ENCODE measurements at places on chromosomes 11 and 22.

DNA sequence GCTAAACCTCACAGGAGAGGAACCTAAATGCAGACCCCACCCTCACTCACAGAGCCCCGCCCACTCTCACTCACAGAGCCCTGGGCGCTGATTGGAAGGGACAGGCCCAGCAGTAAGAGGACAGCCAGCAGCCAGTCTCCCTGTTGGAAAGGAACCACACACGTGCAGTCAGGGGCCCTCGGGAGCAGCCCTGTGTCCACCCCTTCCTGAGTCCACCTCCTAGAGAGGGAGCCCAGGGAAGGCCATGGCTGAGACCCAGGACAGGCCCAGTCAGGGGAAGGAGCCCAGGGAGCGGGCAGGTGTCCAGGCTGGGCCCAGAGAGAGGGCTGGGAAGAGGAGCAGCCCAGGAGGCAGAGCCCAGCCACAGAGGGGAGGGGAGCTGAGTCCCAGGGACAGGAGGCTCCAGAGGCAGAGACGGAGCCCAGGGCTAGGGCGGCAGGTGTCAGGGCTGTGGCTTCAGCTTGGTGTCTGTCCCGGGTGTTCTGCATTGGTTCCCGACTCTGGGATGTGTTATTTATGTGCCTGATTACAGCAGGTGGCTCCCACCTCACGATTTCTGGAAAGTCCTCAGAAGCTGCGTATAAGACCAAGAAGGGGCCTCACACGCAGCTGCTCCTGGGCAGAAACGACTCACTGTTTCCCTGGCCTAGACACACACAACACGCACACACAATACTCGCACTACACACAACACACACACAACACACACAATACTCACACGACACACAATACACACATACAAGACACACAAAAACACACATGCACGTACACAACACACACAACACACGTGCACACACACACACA lies 9.0 kb upstream of the APOBEC3H start:
- no peak for DNase-seq

- DNase-seq, result no peak
These were observed 2.9 kb downstream of the BCR start for GRCh38 chr22:23183061-23183698.

DNA sequence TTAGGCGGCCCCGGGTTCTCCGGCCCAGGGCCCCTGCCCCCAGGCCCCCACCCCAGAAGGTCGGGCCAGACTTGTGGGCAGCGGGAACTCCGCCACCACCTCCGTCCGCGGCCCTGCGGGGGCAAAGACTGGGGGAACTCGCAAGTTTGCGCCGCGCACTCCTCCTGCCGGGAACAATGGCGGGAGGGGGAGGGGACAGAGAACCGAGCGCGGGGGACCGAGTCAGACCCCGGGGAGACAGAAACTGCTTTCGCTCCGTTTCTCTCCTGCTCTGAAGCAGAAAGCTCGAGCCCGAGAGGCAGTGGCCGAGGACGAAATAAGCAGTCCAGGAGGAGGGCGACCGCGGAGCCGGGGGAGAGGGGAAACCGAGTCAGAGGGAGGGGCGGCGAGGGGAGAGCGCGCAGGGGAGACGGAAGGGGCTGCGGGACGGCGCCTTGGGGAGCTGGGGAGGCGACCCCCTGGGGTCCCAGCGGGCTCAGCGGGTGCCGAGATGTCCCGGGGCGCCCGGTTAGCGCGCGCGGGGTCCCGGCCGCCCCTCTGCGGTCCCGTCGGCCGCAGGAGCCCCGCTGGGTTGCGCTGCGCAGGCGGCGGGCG lies 555 bp downstream of the TP53I11 start:
- no peak for DNase-seq

DNA sequence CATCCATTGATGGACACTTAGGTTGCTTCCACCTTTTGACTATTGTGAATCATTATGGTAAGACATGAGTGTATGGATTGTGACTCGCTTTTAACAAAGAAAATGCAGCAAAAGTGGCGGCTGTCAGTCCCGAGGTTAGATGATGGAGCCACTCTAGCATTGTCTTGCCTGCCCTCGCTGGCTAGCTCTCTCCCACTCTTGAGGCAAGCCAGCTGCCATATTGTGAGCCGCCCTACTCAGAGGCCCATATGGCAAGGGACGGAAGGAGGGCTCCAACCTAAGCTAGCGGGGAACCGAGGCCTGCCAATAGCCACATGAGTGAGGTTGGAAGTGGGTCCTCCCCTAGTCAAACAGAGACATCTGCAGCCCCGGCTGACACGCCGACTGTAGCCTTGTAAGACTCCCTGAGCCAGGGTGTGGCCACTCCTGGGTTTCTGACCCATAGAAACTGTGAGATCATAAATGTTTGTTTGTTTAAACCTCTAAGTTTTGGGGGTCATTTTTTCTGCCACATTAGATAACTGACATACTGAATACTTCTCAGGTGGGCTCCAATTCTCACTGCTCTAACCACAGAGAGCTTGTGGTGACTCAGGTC lies 160.2 kb downstream of the LDLRAD3 start:
- DNase-seq, result no peak

DNA sequence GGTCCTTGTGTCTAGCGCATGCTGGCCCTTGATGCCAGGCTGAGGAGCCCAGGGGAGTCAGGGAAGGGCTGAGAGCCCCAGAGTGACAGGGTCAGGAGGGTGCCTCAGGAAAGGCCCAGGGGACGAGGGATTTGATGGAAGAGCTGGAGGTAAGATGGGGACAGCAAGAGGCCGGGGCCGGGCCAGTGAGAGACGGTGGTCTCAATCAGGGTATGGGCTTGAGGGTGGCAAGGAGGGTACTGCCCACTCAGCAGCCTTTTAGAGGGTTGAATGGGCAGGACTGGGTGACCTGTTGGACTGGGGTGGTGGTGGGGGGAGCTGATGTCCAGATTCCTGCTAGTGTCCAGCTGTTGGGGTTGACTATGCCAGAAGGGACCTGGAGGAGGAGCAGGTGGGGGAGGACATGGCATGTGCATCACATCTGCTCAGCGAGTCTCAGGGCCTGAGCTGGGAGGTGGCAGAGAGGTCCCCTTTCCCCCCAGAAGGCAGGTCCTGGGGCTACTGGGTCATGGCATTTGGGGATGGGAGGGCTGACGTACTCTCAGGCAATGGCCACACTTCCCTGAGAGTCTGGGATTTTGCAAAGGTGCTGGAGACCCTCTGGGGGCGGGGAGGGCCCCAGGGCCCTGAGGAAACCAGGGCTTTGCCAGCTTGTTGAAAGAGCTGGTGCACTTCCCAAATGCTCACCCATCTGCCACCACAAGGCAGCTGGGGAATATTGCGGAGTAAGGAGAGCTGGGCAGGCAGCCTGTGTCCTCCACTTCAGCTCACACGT lies 18.4 kb downstream of the MYO7A start:
- DNase-seq, result no peak

- no peak for DNase-seq
These were observed 159.2 kb downstream of the MSANTD4 start for GRCh38 chr11:105862736-105863367.

DNA sequence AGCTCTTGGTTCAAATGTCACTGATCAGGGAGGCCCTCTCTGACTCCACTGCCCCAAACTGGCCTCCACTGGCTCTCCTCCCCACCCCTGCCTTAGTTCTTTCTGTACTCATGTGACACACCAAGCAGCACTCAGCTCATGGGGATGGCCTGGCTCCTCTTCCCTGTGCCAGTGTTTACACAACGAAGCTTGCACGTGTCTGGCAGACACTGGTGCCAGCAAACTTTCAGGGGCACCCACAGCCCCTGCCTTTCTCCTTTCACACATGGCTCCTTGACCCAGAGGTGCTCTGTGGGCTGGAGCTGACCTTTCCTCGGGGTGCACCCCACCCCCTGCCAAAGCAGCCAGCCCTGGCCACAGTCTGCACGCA lies 37.6 kb upstream of the PARVG start:
- no peak for DNase-seq

GRCh38 chr11:461626-462025 lies 11.5 kb downstream of the PTDSS2 start:
- DNase-seq, result no peak

GRCh38 chr11:110184456-110184855 lies 91.3 kb downstream of the ZC3H12C start:
- DNase-seq, result no peak

DNA sequence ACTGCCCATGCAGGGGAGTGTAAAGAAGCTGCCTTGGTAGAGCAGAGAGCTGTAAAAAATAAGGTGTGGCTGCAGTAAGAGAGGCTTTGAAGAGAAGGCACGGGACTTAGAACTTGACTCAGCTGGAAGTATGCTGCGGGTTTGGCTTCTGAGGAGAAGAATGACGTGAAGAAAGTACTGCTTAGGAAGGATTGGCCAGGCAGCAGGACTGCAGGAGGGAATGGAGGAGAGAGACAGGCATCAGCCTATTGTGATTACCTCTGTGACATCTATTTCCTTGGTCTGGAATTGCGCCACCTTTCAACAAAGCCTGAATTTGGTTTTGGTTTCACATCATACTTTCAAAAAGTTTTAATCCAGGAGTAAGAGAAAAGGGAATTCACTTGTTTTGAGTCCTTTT lies 22.5 kb downstream of the PRRG4 start:
- no peak for DNase-seq

- no peak for DNase-seq
These were observed 45.6 kb downstream of the DENND5A start for GRCh38 chr11:9219572-9219971.

- no peak for DNase-seq
These were observed 35.9 kb downstream of the MUC6 start for GRCh38 chr11:1000357-1001278.

GRCh38 chr11:32931606-32932005 lies 39.0 kb downstream of the QSER1 start:
- no peak for DNase-seq

DNA sequence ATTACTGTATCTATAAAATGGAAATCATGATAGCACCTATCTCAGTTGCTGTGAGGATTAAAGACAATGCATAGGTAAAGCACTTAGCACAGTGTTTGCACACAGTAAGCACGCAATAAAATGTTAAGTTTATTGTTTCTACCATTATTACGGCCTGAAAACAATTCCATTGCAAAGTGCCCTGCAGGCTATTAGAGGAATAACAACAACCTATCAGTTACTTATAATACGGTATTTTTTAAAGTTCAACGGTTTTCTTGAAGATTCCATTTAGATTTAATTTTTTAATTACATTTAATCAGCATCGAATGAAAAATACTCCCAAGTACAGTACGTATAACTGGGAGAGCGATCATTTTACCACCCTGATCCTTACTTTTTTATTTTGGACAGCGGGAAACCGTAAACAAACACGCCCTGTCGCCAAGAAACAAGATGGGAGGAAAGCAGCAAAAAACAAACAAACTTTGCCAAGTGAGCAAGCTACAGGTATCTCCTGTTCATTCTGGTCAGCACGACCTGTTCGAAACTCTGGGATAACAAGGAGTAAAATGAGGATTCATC lies 893 bp downstream of the SLC36A4 start:
- no peak for DNase-seq

- DNase-seq, result peak; percentile 22
These were observed 76.9 kb downstream of the KCNJ1 start for GRCh38 chr11:128790196-128790595.

DNA sequence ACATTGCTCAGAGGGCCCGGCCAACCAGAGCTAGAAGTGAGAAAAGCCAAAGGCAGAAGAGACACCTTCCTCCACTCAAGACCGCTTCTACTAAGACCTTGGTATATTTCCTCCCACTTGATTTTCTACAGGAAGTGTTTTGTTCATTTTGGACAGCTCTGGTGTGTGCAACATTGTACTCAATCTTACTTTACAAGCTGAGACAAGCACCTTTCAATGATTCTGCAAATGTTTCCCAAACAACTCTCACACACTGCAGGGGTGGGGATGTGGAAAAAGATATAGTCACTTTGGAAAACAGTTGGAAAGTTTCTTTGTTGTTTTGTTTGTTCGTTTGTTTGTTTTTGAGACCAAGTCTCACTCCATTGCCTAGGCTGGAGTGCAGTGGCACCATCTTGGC lies 15.7 kb downstream of the MYO18B start:
- no peak for DNase-seq

DNA sequence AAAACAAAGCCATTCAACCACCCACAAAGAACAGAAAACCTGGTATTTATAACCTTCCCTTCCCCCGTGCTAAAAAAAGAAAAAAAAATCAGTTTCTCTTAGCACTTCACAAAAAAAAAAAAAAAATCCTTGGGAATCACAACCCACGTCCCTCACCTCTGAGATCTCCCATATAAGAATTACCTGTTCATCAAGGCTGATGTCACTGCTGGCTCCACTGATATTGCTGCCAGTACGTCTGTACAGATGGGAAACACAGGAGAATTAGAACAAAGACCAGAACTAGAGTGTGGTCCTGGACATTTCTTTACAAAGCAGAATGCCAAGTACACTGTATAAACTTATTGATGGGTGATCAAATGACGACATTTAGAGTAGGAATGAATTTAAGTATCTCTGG lies 14.9 kb downstream of the OSBP start:
- DNase-seq, result no peak

DNA sequence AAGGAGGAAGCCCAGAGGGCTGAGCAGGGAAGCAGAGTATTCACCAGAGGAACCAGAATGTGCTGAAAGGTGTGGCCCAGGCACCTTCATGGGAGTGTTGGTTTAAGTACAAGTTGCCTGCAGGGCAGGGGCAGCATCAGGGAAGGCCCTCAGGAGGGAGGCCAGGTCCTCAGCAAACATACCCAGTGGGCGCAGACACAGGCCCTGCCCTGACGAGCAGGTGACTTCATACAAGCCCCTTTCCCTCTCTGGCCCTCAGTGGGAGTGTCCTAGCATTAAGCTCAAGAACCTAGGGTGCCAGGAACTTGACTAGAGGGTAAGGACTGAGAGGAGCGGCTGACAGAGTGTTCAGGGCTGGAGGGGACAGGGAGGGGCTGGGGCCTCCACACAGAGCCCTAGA lies 7.5 kb upstream of the CASTOR1 start:
- DNase-seq, result no peak

GRCh38 chr11:32583459-32584271 lies at the start of gene EIF3M:
EIF3M (plus strand) TSS chr11:32583831; CDS start chr11:32583888, 57 bp downstream.
- peak; percentile 75 for DNase-seq

DNA sequence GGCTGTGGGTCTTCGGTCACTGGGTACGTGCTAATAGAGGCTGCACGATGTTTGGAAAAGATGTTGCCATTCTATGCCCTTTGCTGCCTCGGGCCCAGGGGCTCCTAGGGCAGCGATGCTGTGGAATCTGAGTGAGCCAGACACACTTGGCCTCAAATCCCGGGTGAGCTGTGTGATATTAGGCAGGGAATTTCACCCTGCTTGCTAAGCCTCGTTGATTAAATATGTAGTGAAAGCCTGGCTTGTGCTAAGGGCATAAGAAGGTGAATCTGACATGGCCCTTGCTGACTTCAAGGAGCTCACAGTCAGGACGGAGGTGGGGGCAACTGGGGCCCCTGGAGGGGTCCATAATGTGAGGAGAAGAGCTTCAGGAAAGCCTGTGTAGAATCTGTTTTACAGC lies 5.4 kb upstream of the HMOX1 start:
- no peak for DNase-seq

GRCh38 chr11:117839380-117839881 lies 14.9 kb upstream of the FXYD2 start:
- DNase-seq, result no peak

All from NCI-H1436 treated with DMSO at 0.1 percent for 48 hours (cell line).